ENCODE measurements at places on chromosomes 16 and 17.

DNA sequence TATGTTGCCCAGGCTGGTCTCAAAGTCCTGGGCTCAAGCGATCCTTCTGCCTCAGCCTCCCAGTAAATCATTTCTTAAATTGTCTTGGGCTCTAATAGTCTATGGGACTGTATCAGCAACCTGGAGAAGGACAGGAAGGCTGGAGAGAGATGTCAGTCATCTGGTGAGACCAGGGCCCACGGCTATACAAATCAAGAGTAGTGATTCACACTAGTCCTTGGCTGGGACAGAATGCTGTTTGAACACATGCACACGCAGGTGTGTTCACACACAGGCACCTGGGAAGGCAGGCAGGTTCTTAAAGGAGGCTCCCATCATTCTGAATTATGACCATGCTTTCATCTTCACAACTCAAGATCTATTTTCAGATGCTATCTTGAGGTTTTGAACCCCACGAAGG is 14.1 kb downstream of the NQO1 start:
- no peak for DNase-seq

GRCh38 chr17:10745231-10745630 is 15.4 kb upstream of the TMEM220 start:
- peak; percentile 76 for DNase-seq

DNA sequence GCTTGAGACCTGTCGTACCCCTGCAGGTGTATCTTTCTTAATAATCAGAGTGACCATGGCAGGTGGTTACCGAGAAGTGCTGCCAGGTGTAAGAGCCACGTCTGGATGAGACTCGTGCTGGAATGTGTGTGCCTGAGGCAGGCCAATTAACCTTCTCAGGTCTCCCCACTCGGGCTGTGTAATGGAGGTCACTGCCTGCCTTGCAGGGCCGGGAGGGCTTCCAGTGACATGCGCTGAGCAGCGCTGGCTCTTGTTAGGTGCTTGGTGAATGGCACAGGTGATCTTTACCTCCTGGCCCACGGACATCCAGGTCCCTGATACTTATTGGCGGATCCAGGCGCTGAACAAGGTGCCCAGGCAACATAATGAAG is 4.6 kb upstream of the GSE1 start:
- no peak for DNase-seq

- DNase-seq: no peak
These were observed 817 bp upstream of the JPH3 start for GRCh38 chr16:87601401-87601981.

DNA sequence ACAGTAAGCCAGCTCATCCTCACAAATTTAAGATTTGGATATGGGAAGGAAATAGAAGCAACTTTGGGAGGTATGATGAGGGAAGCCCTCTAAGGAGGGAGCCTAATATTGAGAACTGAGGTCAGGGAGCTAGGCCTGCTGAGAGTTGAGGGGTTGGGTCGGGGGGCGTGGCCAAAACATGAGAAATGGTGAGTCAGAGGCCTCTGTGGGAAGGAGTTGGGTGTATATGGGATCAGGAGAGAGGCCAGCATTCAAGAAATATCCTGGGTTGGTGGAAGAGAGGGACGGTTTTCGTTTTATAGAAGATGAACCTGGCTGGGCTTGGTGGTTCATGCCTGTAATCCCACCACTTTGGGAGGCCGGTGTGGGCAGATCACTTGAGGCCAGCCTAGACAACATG is 48.4 kb downstream of the CLEC16A start:
- DNase-seq: peak; percentile 84

DNA sequence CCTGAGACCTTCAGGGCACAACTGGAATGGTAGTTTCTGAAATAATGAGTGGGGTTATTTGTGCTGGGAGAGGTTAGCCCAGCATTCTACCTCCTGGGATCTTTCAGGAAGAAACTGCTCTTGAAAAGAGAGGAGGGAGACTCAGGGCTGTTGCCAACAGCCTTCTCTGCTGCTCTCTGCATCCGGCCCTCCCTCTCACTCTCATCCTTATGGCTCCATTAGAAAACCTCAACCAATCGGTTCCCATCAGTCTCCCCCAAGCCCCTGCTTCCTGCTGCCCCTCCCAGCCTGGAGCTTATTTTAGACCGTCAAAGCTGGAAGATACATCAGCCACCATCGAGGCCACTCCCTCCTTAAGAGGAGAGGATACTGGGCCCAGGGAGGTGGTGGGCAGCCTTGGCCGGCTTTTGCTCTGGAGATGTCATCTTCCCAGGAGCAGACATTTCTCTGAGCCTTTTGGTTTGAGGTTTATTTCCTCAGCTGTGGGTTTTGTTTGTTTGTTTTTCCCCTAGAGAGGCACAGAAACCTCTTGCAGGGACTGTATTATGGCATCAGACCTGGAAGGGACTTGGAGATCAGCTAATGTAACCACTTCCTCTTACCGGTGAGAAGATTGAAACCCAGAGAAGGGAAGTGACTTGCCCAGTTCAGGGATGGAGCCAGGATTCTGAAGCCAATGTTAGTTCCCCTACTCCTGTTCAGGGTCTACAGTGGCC is 2.7 kb downstream of the MPRIP start:
- peak; percentile 65 for DNase-seq

DNA sequence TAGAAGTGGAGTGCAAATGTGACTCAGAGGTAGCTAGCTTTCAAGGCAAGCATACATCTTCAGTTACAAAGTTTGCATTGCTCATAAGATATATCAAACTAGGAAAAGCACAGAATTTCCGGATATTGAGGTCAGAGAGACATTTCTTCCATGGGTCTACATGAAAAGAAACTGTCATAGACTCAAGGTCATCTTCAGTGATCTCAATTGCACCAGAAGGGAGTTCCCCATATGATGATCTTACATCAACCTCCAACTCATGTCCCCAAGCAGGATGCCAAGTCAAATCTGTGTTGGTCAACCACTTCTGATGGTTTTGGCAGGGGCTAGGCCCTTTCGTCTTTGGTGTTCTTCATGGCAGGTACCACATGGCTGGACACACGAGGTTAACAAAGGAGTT is 459.9 kb upstream of the MAF start:
- no peak for DNase-seq

- DNase-seq: peak; percentile 65
These were observed 1.4 kb downstream of the MSL1 start for GRCh38 chr17:40122999-40123810.

- DNase-seq: no peak
These were observed 79.1 kb downstream of the GPR139 start for GRCh38 chr16:19994466-19995170.

- peak; percentile 86 for DNase-seq
These were observed 79.3 kb downstream of the VMP1 start for GRCh38 chr17:59786536-59787319.

DNA sequence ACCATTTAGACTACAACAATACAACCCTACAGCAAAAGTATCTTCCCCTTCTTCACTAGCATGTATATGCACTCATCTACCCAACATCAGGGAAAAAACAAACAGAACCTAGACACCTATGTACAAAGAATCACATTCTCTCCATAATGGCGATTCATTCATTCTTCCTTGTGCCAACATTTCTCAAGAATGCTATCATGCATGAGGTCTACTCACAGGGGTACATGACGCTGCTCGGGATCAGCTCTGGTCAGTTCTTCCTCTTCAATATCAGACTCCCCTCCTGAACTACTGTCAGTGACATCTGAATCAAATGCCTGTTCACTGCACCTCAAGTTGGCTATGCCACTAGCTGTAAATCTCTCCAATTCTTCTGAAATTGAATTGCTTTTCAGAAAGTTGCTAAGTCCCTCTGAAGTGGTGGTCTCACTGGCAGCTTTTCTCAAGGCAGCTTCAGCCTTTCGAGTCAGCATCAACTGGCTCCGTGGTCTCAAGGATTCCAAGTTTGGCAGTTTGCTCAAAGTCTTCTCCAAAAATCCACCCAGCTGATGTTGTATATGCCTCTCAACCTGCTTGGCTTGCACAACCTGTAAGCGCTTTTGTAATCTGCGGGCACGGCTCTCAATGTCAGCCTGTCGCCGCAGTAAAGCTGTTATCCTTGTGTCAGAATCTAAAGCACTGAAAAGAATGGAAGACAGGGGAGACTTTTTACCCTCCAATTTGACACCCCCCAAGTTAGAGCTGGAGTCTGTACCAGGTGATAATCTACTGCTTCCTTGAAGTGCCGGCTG is 22.4 kb downstream of the KANSL1 start:
- DNase-seq: no peak

DNA sequence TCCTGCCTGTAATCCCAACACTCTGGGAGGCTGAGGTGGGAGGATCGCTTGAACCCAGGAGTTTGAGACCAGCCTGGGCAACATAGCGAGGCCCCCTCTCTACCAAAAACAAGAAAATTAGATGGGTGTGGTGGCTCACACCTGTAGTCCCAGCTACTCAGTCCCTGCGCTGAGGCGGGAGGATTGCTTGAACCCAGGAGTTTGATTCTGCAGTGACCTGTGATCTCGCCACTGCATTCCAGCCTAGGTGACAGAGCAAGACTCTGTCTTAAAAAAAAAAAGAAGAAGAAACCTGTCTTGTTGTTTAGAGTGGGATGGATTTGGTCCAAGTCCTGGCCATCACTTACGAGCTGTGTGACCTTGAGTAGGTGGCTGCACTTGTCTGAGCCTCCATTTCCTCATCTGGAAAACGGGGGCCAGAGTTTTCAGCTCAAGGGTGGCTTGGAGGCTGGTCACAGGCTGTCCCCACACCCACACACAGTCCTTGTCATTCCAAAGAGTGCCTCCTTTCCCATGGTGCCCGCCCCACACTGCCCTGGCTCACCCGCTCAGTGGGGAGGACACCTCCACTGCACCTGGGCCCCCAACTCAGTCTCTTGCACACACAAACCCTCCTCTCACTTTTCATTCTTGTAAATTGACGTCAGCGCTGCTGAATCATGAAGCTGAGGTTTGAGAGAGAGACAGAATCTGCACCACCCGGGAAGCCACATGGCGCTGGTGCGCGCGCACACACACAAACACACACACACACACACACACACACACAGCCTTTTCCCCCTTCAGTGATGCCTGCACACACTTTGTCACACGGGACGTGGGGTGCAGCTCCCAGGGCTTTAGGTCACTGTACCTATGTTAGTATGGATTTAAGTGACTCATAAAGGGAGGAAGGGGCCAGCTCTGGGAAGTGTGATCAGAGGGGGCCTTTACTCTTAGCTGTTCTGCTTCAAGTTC is 4.2 kb downstream of the SOCS1 start:
- peak; percentile 41 for DNase-seq

DNA sequence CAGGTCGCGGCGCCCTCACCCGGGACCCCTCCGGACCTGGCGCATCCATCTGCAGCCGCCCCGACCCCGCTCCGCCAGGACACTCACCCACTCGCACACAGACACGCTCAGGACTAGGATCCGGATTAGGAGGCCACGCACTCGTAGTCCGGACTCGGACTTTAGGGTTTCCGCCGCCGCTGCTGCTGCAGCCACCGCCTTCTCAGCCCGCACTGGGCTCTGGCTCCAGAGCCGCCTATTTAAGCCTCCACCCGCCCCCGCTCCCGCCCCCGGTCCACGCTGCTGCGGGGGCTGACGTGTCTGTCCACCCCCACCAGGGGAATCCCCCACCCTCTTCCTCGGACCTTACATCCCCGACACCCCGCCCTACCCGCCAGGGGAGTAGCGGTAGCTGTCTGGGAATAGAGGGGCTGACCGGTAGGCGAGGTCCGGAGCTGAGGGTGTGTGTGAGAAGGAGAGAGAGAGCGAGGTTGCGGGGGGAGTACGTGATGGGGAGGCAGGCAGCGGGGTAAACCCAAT is at the start of gene RRAD:
TSS of gene RRAD (minus strand) at position 214 of the 519 bp plus-strand sequence. CDS start 356 bp downstream, outside the sequence.
- no peak for DNase-seq

- no peak for DNase-seq
These were observed 134.3 kb downstream of the HAPSTR1 start for GRCh38 chr16:9225527-9226316.

GRCh38 chr16:53711390-53711789 is 7.4 kb downstream of the FTO start:
- no peak for DNase-seq

DNA sequence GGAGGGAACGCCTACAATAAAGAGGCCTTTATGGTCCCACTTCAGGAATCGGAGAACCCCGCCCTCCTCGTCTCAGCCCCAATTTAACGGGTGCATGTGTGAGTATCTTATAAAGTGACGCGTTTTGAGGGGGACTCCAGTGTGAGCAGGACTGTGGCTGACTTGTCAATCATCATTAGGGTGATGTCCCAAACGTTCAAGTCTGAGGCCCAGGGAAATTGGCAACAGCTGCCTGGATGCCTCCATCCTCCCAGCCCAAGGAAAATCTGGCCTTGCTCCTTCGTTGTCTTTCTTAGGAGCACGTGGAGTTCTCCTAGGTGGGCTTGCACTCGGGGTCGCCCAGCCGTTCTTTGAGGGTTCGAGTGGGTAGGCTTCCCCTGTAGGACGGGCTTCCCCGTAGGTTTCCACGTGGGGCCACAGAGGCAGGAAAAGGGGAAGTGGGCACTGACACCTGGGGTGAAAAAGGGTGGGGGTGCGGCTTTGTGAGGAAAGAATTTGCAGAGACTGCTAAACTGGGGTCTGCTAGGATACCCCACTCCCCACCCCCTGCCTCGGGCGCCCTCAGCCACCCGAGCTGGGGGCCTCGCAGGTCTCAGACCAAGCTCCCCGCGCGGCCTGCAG is 561 bp upstream of the HERPUD1 start:
- no peak for DNase-seq

DNA sequence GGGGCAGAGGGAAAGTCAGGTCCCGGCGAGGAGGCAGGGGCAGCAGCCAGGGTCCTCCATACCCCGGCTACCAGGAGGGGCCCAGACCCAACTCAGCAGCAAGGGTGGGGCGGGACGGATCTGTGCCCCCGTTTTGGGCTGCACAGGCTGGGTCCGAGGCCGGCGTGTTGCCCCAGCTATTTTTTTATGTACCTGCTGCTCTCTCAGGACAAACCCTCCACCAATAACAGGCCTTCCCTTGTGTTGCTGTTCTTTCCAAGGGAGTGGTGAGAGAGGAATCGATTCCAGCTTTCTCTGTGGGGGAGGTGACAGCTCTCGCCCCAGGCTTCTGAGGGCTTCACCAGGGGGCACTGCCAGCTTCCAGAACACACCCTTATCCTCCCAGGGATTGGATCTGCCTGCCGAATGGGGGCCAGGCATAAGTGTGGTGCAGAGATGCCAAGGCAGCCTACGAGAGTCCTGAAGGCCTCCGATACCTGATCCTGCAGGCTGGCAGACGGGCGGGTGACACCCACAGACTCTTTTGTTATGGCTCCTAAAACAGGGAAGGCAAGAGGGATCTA is 22.3 kb downstream of the RTN4RL1 start:
- DNase-seq: no peak

DNA sequence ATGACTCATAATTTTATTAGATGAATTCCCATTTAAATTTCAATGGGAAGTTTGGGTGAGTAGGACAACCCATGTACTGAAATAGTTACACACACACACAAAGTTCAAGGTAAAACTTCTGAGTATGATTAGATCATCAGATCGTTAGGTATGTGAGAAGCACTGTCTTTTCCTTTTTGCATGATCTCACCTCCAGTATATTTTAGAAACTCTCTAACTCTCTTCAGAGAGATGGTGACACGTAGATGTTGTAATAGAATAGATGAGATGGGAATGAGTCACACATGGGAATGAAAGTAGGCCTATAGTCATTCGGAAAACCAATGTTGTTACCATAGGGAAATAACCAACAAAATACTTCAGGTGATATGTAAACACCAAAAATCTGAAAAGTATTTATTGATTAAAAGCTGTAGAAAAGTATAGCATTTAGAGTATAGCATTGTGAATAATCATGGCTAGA is 22.2 kb downstream of the KRT23 start:
- DNase-seq: peak; percentile 80

Data from AG08395 (cell line).